Cerebellar nuclear complex (tissue), 1 donor: ENCODE measurements at places on chromosomes 13 and 19.

GRCh38 chr13:98493042-98493712 lies 83.7 kb downstream of the STK24 start:
- DNase-seq: no peak

DNA sequence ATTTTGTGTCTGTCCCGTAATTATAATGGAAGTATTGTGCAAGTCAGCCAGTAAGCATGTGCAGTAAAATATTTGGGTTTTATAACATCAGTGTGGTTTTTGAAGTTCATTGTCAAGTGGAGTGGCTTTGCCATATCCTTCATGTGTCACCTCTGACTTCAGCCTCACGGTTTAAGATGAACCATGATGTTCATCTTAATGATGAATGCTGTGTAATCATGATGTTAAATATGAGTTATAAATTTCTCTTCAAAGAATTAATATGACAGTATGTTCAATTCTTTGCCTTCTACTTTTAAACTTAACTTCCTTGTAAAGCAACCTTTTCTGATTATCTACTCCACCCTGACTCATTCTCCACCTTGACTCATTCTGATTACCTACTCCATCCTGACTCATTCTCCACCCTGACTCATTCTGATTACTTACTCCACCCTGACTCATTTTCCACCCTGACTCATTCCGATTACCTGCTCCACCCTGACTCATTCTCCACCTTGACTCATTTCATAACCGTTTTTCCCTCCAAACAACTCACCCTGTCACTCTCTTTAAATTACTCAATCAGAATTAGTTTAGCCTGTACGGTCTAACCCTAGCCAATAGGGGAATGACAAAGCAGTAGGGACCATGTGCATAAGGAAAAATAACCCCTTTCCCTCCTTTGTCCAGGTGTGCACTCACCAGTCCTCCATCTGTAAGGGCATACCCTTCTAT lies 50.3 kb upstream of the ANKRD10 start:
- no peak for DNase-seq

DNA sequence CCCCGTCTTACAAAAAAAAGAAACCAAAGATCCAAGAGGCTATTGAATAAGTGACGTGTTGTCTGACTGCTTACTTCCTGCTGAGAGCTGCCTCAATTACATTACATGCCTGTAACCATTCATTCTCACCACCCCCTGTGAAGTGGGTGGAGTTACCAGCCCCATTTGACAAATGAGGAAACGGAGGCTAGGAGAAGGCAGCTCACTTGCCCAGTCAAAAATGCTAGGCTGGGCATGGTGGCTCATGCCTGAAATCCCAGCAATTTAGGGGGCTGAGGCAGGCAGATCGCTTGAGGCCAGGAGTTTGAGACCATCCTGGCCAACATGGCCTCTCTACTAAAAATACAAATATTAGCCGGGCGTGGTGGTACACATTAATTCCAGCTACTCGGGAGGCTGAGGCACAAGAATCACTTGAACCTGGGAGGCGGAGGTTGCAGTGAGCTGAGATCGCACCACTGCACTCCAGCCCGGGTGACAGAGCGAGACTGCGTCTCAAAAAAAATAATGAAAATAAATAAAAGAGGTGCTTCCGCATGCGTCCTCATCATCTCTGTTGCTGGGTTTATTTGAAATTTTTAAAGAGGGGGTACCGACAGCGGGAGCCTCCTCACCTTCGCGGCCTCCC lies 499 bp downstream of the LSM7 start:
- no peak for DNase-seq

DNA sequence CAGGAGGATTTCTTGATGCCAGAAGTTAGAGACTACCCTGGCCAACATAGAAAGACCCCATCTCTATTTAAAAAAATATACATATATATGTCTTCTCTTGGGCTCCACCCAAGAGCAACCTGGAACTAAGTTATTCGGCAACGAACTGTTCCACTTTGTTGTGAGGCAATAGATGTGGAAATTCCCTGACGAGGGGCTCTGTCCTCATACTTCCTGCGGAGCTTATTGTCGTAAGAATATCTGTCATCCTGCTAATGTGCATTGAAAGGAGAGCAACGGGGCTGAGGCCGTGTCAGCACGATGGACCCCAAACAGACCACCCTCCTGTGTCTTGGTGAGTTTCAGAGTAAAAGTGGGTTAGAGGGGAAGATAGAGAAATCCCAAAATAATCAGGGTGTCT lies at the start of gene FCAR:
TSS of gene FCAR (plus strand) at position 246 of the 400 bp plus-strand sequence. CDS start at position 301, 55 bp downstream.
- no peak for DNase-seq

DNA sequence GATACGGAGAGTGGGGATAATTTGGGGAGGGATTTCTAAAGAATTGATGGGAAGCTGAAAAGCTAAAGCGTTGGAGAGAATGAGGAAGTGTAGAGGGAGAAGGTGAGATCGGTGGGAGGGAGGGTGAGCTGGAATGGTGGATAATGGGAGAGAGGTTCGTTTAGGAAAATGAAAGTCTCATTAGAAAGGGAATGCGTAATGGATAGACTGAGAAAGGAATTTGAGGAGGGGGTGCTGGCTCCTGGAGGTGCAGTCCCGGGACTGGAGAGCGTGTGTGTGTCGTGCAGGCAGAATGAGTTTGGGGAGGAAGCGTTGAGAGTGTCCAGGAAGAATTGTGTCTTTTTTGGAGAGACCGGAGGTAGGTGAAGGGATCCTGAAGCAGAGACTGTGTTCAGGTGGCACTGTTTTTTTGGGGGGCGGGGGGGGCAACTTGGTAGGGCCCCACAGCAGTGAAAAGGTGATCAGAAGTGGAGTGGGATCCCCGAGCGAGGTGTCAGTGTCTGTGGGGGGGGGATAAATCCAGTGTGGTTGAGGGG lies 1.4 kb downstream of the ACTN4 start:
- DNase-seq: no peak

GRCh38 chr13:92739306-92739818 lies 487.2 kb upstream of the GPC6 start:
- DNase-seq: no peak

DNA sequence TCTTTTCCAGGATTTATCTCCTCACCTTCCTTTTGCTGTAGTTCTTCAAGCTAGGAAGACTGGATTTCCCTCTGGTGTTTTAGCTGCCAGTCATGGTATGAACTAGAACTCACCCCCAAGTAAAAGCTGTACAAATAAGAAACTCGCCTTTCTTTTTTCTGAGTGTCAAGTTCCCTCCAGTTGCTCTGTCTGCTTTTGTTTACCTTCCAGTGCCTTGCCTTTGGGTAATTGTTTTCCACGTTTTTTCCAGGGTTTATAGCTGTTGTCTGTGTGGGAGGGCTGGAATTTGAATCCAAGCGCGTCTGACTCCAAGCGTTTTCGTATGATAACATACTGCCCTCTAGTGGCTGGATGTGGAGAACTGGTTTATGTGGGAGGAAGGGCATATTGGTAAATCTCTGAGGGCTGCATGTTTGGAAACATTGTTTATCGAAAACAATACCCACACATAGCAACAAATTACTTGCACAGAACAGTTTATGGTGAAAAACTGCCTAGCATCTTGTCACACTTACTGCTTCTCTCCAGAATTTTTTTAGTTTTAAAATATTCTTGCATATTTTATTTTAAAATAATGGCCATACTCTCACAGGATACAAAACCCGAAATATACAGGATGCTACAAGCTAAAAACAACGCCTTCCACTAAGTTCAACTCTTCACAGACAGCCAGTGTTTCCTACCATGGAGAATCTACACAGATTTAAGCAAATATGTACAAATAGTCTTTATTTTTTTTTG lies 19.2 kb downstream of the RCN3 start:
- no peak for DNase-seq

DNA sequence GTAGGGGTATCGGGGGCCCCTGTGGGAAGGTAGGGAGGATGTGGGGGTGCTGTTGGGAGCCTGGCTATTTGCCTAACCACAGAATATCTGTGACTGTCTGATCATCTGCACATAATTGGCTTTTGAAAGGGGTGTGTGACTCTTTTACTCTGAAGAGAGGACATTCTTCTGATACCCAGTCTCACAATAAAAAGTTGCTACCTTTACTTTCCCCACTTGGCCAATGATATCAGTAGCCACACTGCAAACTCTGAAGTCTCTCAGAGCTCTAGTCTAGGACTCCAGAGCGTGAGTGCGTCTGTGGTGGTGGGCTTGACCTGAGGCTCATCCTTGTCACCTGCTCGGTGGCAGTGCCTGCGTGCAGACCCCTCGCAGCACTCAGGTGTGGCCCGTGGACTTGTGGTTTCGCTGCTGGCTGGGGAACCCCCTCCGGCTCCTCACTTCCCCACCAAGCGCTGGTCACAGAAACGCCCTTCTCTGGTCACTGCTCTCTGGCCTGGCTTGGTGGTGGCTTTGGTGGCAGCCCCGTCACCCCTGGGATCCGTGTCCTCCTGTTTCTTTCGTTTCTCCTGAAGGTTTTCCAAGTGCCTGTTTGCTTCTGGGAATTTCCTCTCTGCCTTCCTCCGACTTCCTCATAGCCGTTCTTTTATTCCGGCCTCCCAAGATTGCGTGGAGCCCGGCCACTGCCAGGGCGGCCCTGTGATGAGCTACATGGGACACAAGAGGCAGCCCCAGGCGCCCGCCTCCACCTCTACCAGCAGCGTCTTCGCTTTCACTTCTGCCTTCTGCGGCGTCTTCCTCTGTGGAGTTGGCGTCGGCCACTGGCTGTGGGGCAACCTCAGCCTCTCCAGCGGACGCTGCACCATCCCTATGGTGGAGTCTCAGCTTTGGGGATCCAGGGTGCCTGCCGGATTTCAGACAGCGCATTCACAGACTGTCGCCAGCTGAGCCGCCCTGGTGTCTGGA lies 78.0 kb downstream of the ATP11A start:
- DNase-seq: no peak

DNA sequence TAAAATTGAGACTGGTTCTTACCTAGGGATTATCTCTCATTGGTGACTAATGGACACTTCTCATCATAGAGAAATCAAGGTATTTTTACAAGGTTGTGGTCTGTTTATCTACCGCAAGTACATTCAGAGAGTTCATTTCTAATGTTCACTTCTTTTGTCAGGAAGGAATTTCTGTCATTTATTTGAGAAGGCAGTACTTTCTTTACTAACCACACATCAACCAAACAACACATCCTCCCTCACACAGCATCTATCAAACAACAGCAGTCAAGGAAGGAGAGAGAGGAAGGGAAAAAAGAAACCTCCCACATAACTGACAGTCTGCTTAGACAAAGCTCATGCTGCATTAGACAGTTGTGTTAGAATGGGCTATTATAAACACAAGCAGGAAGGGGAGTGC lies 182.3 kb upstream of the KLF12 start:
- no peak for DNase-seq

- DNase-seq: no peak
Observed at GRCh38 chr13:83168590-83168989, 713.7 kb downstream of the SLITRK1 start.

DNA sequence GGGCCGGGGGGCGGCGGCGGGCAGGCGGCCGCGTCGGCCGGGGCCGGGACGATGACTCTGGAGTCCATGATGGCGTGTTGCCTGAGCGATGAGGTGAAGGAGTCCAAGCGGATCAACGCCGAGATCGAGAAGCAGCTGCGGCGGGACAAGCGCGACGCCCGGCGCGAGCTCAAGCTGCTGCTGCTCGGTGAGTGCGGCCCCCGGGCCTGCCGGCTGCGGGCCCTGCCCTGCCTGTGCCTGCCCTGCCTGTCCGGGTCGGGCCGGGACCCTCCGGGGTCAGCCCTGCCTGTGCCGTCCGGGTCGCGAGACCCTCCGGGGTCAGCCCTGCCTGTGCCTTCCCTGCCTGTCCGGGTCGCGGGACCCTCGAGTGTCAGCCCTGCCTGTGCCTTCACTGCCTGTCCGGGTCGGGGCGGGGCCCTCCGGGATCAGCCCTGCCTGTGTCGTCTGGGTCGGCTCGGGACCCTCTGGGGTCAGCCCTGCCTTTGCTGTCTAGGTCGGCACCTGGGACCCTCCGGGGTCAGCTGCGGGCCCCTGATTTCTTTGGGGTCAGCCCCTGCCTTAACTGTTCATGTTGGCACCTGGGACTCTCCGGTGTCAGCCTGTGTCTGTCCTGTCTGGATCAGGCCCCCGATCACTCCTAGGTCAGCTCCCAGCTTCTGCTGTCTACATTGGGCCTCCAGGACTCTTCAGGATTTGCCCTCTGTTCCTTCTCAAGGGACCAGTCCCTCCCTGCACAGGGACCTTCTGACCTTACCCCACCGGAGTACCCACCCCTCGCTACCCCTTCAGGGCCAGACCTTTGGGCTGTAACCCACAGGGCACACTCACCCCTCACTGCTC lies 659 bp downstream of the GNA11 start:
- DNase-seq: no peak

GRCh38 chr19:27746691-27747380 lies 1466.1 kb downstream of the UQCRFS1 start:
- DNase-seq: peak; percentile 3

- no peak for DNase-seq
Observed at GRCh38 chr19:2129486-2129885, 21.9 kb downstream of the AP3D1 start.

DNA sequence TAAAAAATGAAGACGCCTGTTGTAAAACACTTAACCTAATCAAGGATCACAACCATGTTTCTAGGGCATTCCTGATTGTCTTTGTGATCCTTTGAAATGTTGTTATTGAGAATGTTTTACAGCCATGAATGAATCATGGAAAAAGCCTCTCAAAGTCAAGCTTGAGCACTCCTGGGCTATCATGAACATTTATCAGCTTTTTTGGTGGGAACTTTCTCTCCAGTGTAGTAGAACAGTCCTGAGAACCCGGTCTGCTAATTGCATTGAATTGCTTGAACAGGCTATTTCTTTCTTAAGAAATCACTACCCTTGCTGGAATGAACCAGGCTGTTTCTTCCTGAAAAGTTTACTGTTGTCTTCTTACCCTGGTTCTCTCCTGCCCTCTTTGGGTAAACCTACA lies 516.5 kb downstream of the FGF9 start:
- DNase-seq: no peak

DNA sequence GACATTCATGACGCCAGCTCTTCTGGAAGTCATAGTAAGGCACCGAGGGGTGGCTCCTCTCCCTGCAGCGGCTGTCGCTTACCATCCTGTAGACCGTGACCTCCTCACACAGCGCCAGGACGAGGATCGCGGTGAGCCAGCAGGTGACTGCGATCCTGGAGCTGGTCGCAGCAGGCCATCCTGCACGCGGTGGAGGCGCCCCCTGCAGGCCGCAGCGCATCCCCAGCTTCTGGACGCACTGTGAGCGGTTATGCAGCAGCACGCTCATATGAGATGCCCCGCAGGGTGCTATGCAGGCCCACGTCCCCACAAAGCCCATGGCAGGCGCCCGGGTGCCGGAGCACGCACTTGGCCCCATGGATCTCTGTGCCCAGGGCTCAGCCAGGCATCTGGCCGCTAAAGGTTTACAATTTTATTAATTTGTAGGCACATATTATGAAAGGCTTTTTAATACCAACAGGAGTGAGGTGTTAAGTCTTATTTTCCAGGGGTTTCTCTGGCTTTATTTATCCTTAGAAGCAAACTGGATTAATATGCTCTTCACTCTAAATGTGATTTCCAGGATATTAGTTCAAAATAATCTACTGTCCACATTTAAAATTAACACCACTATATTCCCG lies 35.6 kb upstream of the PSPC1 start:
- no peak for DNase-seq
